ENCODE measurements at places on chromosomes 3 and 15.

DNA sequence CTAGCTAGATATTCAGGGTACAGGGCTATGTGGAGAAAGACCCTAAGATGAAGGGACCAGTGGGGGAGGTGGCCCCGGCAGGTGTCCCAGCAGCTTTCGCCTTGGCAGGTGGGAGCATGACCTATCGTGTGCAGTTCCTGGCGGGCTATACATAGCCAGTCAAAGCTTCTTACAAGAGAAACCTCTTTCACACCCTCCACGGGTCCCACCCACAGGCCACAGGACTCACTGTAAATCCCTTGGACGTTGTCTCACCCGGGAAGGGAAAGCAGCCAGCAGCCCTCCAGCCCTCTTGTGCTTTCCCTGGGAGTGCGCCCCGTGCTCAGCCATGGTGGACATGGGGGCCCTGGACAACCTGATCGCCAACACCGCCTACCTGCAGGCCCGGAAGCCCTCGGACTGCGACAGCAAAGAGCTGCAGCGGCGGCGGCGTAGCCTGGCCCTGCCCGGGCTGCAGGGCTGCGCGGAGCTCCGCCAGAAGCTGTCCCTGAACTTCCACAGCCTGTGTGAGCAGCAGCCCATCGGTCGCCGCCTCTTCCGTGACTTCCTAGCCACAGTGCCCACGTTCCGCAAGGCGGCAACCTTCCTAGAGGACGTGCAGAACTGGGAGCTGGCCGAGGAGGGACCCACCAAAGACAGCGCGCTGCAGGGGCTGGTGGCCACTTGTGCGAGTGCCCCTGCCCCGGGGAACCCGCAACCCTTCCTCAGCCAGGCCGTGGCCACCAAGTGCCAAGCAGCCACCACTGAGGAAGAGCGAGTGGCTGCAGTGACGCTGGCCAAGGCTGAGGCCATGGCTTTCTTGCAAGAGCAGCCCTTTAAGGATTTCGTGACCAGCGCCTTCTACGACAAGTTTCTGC, 15.0 kb downstream of the GRK7 start:
- no peak for DNase-seq

DNA sequence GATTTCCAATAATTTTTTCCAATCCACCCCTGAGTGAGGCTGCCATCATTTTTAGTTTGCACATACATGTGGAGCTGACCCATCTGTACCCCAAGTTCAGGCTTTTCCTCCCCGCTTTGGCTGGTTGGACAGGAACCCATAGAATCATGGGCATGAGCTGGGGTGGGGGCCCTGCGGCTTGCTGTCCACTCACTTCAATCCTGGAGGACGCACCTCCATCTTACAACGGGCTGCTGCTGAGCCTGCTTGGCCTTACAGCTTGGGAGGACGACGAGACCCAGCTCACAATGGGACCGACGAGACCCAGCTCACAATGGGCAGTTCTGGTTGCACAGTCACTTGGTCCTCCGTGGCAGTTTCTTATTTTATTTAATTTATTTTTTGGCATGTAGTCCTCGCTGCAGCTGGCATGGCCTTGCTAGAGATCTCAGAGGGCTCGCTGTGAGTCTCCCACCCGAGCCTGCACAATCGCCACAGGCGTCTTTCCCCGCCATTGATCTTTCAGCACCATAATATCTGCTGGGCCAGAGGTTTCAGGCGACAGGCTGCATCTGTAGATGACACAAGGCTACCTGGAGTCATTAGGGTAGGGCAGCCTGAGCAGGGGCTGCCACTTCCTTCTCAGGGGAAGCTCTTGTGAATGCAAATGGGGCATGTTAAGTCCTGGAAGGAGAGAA, 19.6 kb upstream of the EPHB3 start:
- no peak for DNase-seq

GRCh38 chr15:64755427-64755940, 19.9 kb downstream of the RBPMS2 start:
- no peak for DNase-seq

DNA sequence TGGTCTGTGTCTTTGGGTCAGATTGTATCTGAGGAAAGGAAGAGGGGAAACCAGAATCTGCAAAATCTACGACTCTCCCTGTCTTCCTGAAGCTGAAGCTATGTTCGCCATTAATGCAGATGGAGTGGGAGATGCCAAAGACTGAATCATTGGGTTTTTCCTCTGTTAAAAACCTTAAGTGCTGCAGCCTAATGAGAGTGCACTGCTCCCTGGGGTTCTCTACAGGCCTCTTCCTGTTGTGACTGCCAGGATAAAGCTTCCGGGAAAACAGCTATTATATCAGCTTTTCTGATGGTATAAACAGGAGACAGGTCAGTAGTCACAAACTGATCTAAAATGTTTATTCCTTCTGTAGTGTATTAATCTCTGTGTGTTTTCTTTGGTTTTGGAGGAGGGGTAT, 24.0 kb downstream of the RMDN3 start:
- no peak for DNase-seq

- DNase-seq: no peak
Measured at GRCh38 chr3:171796625-171797264, 13.5 kb downstream of the PLD1 start.

DNA sequence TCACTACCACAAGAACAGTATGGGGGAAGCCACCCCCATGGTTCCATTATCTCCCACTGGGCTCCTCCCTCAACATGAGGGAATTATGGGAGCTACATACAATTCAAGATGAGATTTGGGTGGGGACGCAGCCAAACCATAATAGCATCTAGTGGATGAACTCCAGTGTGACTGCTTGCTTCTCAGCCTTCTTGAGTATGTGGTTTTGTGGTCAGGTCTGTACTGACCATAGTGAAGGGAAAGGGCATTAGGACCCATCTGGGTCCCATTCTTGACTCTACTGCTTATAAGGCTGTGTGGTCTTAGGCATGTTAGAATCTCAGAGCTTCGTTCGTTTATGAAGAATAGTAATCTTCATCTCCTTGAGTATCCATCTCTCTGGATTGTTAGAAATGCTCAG, 81.4 kb downstream of the CGNL1 start:
- DNase-seq: no peak

GRCh38 chr3:57952651-57953050, 55.6 kb upstream of the FLNB start:
- no peak for DNase-seq

DNA sequence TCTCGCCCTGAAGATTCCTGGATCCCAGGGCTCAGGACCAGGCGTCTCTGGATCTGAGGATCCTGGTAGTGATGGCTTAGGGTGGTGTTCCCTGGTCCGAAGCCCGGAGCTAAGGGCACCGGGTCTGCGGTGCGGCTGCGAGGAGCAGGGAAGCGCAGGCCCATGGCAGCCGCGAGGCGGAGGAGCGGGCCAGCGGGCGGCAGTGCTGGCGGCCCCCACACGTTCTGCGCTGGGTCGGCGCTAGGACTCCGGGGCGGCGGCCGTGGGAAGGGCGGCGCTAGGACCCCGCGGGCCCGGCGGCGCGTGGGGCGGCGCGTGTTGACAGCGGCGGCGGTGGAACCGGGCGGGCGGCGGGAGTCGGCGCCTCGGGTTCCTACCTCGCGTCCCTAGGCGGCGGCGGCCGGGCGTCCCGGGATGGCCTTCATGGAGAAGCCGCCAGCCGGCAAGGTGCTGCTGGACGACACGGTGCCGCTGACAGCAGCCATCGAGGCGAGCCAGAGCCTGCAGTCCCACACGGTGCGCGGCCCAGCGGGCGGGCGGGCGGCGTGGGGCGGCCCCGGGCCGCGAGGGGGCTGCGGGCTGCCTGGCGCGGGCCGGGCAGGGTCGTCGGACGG, at the start of gene PXK:
PXK (plus strand) TSS at position 318 of the 614 bp plus-strand sequence; CDS start at position 415, 97 bp downstream.
- no peak for DNase-seq

DNA sequence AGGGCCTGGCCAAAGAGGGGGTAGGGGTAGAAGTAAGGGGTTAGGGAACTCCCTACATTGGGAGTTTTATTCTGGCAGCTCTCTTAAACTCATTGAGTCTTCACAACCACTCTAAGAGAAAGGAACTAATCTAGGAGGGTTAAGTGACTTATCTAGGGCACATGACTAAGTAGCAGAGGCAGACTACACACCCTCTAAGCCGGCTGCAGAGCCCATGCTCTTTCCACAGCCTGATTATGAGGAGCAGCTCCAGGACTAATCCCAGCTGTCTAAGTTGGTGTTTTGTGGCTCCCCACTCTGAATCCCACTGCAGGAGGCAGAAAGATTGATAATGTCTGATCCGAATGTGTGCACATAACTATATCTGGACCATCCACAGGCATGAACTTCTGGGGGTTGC, 374.6 kb downstream of the EPHB1 start:
- DNase-seq: no peak

DNA sequence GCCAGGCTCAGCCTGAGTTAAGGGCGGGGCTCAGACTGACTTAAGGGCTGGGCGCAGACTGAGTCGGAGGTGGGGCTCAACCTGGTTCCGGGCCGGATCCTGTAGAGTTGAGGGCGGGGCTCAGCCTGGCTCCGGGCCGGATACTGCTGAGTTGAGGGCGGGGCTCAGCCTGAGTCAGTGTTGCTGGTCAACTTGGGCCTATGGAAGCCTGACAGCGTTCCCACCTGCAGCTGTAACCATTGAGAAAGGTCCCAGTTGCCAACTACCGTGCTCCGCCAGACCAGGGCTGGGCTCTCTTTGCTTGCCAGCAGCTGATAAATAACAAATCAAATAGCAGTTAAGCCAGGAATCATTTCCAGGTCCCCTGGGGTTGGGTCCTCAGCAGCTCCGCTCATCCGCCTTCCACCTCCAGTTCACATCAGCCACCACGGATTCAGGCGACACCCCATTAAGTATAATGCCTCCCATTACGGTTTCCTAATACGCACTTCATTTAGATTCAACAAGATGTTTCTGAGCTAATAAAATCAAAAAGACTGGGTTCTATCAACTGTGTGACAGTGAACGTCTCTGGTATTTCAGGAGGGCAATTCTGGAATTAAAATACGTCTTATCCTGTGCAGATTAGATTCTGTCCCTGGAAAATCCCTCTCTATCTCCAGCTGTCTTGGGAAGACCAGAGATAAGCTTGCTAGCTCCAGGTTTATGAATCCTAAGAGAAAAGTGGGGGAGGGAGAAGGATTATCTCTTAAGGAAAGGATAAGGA, 7.3 kb downstream of the GRIP2 start:
- peak; percentile 62 for DNase-seq

- DNase-seq: no peak
Measured at GRCh38 chr3:103393395-103394186, 958.8 kb downstream of the ZPLD1 start.

- no peak for DNase-seq
Measured at GRCh38 chr3:156211583-156211982, 91.2 kb downstream of the KCNAB1 start.

GRCh38 chr3:138949445-138950005, 2.5 kb downstream of the FOXL2NB start:
- DNase-seq: no peak

DNA sequence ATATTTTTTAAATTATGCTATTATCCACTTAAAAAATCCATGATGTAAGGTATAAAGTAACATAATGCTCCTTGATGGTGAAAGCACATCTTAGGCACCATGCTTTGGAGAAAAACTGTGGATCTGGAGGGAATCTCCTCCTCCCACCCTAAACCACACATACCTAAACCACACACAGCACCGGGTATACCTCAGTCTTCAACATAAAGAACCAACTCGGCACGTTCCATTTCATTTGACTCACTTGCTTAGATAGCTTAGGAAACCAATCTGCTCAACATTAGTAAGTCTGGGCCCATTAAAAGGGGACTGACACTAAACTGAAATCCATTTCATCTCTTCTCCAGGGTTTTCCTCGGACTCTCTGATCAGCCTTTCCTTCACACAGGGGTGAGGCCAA, 945.7 kb upstream of the CFAP20DC start:
- no peak for DNase-seq

DNA sequence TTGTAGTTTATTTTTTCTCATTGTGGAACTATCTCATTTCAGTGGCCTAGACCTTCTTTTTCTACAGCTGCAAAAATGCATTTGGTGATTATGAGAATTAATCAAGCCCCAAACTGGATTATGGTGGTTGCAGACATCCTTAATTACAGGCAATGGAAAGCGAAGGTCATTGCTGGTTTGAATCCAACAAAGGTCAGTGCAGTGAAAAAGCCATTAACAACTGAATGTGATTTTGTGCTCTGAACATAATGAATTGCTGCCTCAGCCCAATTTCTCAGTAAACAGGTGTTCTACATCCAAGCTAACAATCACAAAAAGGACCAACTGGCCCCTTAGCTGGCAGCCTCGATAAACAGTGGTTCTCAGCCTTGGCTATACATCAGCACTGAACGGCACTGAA, 260.1 kb upstream of the DPPA4 start:
- no peak for DNase-seq

DNA sequence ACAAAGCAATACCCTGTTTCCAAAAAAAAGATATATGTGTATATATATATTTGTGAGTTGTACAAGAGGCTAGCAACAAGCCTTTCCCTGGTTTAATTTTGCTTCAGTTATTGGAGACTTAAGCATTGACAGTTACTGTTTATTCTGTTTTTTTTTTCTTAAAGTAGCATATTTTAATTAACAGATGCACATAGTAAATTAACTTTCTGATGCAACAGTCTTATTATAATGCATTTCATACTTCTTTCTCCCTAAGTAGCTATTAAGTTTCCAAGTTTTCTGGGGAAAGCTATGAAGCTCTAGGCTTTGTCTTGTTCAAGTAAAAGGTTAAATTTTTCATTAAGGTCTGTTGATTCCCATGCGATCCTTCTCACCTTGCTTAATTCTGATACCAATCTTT, 17.9 kb downstream of the PRKCI start:
- DNase-seq: no peak

DNA sequence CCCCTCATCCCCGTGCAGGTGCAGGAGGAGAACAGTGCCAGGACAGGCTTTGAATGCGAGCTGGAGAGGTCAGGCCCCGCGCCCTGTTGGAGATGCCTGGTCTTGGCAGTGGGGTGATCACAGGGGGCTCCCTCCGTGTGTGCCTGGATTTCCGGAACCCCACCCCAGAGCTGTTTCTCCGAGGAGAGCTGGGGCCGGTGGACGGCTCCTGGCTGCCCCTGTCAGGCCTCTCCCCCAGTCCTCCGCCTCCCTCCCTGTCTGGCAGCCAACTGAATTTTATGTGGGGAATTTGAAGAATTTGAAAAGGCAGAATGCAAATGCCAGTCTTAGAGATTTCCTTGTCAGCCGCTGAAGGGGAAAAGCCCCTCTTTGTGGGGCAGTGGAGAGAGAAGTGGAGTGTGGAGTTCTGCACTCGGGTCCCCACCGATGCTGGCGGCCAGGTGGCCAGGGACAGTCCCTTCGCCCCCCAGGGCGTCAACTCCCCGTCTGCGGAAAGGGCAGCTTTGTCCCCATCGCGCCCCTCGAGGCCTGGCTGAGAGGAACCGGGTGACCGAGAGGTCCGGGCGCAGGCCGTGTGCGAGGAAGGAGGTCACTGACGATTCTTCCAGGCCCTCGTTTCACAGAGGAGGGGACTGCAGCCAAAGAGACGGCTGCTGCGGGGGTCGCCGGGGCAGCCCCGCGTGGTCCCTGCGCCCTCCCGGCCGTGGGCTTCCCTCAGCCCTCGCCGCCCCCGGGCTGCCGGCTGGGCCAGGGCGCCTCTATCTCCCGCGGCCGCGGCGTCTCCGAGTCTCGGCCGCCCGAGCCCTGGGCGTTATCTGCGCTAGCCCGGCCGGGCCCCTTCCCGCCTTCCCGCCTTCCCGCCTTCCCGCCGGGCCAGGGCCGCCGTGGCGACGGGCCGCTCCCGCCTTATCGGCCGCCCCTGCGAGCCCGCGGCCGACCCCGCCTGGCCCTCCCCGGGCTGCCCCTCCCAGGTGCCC, 56.0 kb upstream of the LCTL start:
- no peak for DNase-seq

- DNase-seq: no peak
Measured at GRCh38 chr3:184737063-184737462, 25.2 kb upstream of the MAGEF1 start.

Measured in NCI-H2081 treated with DMSO at 0.1 percent for 48 hours (cell line).